ENCODE measurements at places on chromosomes 5 and 9. TPM values are rescaled to one million over a fixed set of nuclear protein-coding genes. Genes with fewer than 3 reads are reported as not detected.

CBY3 gene
- not detected for total RNA-seq

DNA sequence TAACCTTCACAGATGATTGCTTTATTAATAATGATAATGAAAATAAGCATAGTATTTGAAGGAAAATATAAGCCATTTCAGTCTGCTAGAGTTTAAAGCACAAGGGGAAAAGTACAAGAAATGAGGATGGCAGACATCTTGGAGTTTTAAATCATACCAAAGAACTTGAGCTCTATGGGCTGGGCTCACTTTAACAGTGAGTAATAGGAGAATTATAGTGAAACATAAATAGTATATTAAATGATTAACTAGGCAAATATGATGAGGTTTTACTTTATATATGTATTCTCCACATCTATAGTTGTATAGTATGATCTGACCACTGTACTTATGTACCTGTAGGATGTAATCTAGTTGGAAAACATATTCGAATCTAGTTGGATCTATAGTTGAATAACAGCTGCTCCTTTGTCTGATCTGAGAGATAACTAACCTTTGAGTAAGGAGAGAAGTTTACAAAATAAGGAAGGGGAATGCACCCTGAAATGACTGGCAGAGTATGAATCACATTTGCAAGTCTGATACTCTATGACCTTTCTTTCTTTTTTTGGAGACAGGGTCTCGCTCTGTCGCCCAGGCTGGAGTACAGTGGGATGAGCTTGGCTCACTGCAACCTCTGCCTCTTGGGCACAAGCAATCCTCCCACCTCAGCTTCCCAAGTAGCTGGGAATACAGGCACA, 17.6 kb downstream of the MEGF9 start:
- DNase-seq: no peak

- DNase-seq: no peak
Measured at GRCh38 chr5:160504906-160505305, 83.3 kb downstream of the PTTG1 start.

GRCh38 chr5:140927228-140927573, 1.1 kb downstream of the PCDHAC1 start:
- no peak for DNase-seq

CHSY3 gene
- 3.6 TPM for total RNA-seq

DNA sequence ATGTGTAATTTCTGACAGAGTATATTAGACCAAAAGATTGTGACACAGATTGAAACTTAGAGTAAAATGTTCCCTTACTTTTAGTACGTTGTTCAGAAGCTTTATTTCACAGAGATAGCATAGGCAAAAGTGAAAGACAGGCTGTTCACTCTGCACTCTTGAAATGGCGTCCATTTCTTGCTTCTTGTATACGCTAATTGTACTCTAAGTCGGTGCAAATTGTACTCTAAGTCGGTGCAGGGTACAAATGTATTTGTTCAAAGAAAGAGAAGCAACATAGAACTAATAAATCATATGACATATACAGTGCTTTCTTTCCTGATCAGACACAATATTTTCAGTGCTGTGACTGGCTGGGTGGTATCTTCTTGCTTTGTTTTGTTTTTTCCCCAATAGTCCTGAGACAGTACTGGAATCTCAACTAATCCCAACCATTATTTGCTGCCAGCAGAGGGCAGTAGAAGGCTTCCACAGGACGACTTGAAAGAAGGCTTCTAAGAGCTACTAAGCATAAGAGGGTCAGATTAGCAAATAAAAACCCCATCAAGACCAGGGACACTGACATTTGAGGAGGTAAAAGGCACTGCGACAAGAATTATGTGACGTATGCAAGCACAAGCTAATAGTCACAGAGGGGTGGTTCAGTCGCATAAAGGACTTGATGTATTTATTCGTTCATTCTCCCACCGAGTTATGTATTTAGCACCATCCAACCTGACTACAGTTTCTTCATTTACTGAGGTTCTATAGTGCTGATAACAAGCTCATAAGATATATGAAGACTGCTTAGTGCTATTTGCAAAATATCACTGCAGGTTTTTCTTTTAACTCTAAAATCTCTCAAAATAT, 831.8 kb downstream of the TAF11L14 start:
- peak; percentile 20 for DNase-seq

GRCh38 chr9:130101915-130102314, 48.2 kb downstream of the GPR107 start:
- no peak for DNase-seq

DNA sequence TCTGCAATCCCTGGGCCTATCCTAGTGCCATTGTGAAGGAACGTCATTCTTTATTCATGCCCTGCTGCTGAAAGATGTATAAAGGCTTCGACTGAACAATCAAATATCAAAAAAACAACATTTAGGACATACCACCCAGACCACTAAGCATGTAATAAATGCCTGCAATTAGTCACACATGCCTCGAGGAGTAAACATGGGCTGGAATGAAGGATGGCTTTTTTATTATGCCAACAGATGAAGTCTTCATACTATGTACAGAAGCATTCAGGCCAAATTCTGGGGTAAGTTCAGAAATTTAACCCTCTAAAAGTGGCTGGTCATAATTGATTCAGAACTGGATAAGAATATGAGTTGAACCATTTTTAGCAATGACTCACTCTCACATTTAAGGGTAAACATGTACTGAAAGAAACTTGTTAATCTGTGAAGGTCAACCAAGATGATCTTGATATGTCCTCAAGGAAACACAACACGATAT, 38.1 kb downstream of the FAM240B start:
- no peak for DNase-seq

DNA sequence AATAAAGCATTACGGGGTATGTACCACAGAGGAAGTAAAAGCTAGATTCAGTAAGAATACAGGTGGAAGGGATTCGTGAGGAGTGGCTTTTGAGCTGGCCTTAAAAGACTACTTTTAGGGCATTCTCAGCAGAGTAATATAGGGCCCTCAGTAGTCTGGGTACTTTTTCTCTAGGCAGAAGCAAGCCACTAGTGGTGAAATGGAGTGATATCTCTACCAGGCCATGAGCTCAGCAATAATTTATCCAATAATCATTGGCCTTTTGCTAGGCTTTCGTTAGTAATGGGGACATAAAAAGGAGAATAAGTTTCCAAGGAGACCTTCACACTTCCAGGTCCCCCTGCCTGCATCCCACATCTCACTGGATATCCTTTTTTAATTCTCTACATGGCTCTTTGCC, 1.7 kb downstream of the POLR3G start:
- DNase-seq: no peak

GRCh38 chr5:177040814-177041420, 18.4 kb downstream of the ZNF346 start:
- DNase-seq: no peak

DNA sequence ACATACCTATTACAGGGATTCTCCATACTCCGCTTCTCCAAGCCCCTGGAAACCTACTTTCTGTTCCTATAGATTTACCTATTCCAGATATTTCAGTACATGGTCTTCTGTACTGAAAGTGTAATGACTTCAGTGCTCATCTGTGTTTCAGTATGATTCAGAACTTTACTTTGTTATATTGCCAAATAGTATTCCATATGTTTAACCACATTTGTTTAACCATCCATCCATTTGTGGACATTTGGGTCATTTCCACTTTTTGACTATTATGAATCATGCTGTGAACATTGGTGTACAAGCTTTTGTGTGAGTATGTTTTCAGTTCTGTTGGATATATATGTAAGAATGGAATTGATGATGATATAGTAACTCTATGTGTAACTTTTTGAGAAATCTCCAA, 188.9 kb downstream of the PDZD2 start:
- DNase-seq: no peak

GRCh38 chr9:69976152-69976551, 67.5 kb upstream of the MAMDC2 start:
- DNase-seq: no peak

GRCh38 chr9:4118666-4119065, 181.2 kb downstream of the GLIS3 start:
- no peak for DNase-seq

All from mesothelial cell of epicardium (in vitro differentiated cells).